ENCODE measurements at places on chromosomes 2 and 18. TPM values are rescaled to one million over a fixed set of nuclear protein-coding genes. Genes with fewer than 3 reads are reported as not detected.
A peak's percentile ranks its signal among the peaks of the same experiment; 100 is the strongest.

POTEF gene
- 8.2 TPM for total RNA-seq

GPR45 gene
- total RNA-seq = not detected

SP5 gene
- 1.7 TPM for total RNA-seq

TBR1 gene
- total RNA-seq = not detected

- DNase-seq = no peak
These were observed 55.5 kb downstream of the MAP4K4 start for GRCh38 chr2:101752716-101753616.

- no peak for DNase-seq
These were observed 158.2 kb downstream of the NEB start for GRCh38 chr2:151576080-151576479.

GRCh38 chr2:72032481-72033041 is 115.1 kb downstream of the CYP26B1 start:
- no peak for DNase-seq

DNA sequence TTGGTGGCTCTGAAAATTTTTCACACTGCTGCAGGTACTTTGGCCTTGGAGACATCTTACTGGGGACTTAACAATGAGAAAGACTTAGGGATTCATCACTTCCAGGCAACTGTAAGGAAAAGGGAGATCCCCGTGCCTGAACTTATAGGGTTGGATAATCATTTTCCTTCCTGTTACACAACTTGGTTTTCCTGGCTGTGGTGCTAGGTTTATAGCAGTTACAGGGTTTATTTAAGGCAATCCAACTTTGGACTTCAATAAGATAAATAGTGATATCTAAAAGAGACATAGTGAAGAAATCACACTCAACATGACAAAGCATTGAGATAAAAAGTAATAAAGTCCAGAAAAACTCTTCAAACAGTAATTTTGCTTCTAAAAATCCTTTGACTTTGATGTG is 70.2 kb upstream of the RAPH1 start:
- DNase-seq = no peak

- DNase-seq = no peak
These were observed 47.8 kb upstream of the GPR75 start for GRCh38 chr2:53907582-53907981.

DNA sequence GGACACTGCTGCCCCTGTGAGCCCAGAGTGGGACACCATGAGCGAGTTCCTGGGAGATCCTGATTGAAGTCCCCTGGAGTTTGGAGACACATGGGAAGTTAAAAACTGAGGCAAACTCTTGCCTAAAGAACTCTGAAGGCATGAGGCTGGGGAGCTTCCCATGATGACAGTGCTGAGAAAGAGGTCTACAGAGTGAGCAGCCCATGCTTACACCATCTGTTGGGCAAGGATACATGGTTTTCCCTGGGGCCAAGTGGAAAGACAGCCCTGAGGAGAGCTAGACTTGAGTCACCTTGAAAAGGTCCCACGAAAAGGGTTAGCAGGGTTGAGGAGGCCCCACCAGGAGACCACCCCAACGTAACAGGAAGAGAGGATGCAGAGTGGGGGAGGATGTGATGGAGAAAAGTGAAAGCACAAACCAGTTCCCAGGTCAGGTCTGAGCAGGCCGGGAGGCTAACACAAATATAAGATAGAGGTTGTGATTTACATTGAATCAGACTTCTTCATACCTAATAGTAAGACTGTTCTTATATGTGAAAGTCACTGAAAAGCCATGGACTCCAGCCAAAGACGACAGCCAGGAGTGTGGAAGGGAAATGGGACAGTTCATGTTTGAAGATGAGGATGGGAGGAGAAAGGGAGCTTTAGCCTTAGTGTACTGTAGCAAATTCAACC is 13.5 kb upstream of the FEZ2 start:
- DNase-seq = no peak

DNA sequence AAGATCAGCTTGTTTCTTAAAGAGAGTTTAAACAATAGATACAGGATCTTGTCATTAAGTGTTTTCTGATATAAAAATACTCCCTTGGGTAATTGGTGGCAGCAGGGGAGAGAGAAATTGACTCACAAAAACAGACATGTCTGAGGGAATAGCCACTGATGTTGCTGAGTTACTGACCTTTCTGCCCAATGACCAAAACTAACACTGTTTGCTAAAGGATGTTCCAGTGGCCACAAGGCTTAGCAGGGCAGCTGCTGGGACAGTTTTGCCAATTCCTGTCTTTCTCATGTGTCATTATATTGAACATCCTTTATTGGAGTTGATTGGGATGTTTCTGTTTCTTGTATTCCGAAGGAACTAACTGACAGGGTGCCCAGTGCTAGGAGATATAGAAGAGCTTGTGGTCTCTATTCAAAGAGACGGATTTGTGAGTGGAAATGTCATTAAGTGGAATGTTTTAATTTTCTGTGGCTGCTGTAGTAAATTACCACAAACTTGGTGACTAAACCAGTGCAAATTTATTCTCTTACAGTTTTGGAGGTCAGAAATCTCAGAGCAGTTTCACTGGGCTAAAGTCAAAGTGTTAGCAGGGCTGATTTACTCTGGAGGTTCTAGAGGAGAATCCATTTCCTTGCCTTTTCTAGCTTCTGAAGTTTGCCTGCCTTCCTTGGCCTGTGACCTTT is 124.8 kb upstream of the RMDN2 start:
- no peak for DNase-seq

- DNase-seq = no peak
These were observed 8.5 kb downstream of the CEP76 start for GRCh38 chr18:12694032-12694431.

DNA sequence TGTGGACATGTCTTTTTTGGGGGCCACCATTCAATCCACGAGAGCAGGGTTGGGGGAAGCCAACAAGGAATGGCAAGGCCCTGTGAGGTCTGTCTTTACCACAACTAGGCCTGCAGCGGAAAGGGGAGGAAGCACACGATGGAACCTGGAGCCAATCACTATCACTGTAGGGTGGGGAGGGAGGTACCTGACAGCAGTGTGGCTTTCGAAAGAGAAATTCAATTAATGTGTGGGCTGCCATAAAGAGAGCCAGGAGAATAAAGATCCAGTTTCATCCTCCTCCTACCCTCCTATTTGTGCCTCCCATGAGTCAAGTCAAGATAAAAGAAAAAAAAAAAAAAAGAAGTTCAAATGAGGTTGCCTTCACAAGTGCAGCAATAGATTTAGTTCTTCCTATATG is 18.9 kb upstream of the RBMS1 start:
- DNase-seq = no peak

DNA sequence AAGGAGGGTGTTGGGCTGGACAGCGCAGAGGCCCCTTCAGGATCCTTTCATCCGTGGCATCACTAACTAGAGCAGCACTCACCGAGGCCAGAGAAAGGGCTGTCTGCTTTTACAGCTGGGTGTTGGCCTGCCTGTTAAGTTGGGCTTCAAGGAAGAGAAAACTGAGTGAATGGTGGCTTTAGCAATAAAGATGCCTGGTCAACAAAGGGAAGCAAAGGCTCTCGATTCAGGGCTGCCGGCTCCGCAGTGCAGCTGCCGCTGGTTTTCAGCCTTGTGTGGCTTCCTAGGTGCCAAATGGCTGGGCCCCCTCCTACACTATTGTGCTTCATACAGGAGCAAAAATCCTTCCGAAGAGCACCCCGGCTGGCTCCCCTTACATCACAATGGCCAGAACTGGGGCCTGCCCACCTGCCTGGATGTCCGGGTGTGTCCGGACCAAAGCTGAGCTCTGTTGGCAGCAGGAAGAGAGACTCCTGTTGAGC is 61.0 kb upstream of the GPR45 start:
- no peak for DNase-seq

DNA sequence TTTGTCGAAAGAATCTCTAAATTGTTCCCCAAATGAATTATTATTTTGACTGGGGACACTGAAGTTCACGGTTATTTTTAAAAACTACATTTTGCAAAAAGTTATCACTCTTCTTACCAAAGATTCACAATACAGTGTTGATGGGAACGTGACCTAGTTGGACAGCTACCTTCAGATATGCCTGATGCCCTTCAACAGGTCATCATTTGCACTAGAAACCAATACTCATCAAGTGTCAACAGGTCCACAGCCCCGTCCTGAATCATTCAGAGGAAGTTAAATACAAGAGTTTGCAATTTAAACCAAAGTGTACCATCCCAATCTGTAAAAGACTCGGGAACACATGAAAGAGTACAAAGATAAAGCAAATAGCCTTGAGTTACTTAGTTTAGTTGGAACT is 28.3 kb downstream of the BCL2 start:
- no peak for DNase-seq

GRCh38 chr2:173191601-173192000 is 116.0 kb downstream of the MAP3K20 start:
- peak; percentile 61 for DNase-seq

DNA sequence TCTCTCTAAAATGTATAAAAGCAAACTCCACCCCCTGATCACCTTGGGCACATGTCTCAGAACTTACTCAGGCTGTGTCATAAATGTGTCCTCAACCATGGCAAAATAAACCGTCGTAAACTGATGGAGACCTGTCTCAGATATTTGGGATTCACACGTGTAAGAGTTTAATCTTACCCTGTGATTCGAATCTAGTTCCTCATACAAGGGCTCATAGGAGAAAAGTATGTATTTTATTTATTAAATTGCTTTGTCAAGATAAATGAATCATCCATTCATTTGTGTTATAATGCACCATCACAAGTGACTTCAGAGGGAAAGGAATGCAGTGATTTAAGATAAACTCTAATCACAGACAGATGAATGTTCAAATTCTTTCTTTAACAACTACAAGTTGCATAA is 712.5 kb upstream of the LRATD1 start:
- no peak for DNase-seq

DNA sequence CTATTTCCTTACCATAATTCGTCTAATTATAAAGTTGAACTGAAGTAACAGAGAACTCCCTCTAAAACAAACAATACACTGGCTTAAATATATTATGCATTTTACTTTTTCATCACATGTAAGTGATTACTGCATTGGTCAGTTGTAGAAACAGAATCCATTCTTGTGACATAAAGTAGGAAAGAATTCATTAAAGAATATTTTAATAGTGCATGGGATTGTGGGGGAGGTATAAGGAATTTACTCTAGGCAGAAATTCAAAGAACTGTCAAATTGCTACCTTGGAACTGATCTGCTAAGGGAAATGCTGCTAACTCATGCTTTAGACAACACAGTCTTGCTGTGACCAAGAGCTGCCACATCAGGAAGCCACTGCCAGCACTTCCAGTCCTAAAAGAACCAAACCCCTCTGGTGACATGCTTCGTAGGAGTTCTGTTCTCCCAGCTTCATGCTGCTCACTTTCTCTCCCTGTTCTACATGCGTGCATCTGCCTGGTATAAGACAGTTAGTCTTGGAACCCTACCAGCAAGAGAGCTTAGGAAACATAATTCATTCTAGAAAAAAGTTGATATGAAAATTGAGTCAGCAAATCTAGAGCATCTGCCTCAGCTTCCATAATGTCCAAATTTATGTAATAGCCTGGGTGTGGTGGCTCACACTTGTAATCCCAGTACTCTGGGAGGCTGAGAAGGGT is 1137.6 kb upstream of the NXPH2 start:
- no peak for DNase-seq

GRCh38 chr2:96523659-96524481 is 12.7 kb upstream of the ARID5A start:
- no peak for DNase-seq

DNA sequence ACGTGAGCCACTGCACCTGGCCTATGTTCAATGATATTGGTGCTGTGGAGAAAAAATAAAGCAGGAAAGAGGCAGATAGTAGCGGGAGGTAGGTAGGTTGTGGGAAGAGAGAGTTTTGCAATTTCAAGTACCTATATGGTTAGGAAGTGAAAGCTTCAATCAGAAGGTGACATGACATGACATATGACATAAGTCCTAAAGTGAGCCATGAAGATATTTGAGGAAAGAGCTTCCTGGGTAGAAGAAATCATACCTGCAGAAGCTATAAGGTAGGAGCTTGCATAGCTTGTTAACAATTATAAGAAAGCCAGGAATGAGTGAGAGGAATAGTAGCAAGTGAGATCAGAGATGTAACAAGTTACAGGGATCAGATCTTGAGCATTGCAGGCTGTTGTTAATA is 4.2 kb downstream of the KIAA1328 start:
- no peak for DNase-seq

- peak; percentile 70 for DNase-seq
These were observed 56.4 kb downstream of the ZFP36L2 start for GRCh38 chr2:43169987-43170386.

DNA sequence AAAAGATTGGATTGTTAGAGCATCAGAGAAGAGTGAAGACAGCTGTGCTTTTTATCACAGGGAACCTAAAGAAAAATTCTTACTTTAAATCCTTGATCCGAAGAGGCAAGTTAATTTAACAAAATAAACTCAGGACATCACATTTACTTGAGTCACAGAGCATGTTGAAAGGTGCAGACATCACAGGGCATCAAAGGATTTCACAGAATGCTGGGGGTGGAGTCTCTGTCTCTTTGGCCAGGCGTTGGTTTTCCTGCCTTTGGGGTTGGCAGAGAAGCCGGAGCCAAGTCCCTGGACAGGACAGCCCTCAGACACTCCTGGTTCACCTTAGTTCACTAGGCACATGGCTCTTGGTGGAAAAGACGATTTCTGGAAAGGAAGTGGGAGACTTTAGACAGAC is 56.3 kb downstream of the SH3RF3 start:
- DNase-seq = no peak

DNA sequence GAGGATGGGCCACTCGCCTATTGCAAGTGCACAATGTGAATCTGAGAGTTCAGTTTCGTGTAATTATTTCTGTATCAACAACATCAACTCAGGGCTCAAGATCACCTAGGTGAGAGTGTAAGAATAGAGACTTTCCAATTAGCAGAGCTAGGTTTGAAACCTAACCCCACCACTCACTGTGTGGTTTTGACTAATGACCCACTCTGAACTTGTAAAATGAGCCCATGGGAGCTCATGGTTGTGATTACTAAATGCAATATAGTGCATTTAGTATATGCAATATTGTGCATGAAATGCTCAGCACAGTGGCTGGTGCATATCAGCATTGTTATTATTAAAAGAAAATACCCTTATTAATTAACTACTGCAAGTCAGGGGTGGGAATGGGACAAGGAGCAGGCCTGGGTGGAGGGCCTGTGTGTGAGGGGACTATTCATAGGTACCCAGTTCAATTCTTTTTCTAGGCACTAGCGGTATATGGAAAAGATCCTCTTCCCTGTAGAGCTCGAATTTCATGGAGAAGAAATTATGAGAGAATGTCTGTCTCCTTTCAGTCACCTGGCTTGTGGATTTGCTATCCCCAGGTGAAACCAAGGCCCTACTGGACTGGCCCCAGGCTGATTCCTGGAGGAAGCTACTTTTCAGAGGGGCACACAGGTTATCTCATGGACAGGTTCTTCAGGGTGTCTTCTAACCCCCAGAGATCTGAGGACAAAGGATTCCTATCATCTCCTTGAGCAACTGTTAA is 169.5 kb downstream of the GFPT1 start:
- DNase-seq = no peak
